Activated T-helper 9 cell treated with anti-CD3 and anti-CD28 coated beads, Interleukin-2, amount 50 U/mL, for 16 hours (primary cell): ENCODE measurements at places on chromosomes 1 and 21.

DNA sequence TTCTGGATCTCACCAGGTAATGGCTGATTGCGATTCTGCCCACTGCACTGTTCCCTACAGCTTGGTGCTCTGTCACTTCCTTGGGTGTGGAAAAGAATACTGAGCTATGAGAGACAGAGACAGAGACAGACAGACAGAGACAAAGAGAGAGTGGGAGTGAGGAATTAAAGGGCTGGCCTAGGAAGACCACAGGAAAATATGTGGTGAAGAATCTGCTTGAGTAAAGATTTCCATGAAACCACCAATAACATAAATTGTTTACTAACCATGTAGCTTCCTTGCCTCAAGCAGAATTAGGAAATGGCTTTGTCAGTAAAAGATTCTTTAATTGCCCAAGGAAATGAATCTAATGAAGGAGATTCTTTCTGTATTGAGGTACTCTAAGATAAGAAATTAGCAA lies 54.4 kb downstream of the MPZL1 start:
- no peak for DNase-seq

DNA sequence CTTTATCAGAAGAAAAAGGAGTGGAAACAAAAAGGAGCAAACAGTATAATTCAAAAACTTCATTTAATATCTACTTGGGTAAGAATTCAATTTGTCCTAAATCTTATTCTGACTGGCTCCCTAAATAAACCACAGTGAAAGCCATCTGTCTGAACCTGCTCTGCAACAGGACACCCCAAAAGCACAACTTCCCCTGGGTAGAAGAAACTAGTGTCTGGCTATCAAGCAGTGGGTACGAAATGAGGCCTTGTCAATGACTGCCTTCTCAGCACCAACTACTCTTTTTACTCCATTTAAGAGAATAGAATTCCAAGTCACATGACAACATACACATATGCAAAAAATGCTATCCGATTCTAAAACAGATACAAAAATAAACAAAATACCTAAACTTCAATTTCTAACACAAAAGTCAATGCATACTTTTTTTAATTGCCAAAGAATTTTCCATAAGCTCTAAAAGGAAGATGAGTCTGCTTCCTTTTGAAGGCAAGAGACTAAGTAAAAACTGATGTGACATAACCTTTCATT lies 206.8 kb downstream of the SLC45A1 start:
- no peak for DNase-seq

DNA sequence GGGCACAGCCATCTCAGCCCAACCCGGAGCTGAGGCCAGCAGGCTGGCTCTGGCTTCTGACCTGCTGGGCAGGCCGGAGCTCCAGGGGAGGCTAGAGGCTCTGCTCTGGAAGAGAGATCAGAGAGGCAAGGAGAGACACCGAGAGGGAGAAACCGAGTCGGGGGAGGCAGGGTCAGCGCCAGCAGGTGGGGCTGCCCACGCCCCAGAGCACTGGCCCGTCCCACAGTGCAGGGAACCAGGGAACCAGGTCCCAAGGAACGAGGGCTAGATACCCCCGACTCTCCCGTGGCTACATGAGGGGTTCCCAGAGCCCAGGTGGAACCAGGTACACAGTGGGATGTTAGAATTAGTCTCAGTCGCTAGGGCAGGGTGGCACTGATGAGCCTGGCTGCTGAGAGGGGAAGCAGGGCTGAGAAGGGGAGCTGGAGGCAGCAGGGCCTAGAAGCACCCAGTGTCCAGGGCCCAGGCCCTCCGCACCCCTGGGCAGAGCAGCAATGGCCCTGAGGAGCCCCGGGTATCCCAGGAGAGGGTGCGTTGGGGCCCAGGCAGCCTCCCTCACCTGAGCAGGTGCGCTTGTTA lies 2.1 kb downstream of the MASP2 start:
- no peak for DNase-seq

DNA sequence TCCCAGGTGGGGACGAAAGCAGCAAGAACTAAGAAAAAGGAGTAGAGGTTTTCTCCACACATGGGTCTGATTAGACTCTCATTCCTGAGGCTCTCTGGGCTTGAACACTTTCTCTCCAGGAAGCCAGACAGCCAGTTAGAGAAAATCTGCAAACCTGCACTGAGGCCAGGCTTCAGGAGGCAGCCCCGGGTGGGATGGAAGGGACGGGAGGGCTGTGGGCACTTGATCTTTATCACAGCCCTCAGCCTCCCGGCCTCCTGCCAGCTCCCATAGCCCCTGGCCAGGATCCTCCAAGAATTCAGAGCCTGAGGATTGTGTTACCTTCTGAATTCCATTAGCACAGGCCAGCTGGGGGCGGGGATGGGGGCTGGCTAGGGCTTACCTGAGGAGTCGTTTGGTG lies 40.1 kb downstream of the SERTAD4 start:
- no peak for DNase-seq

GRCh38 chr1:52413410-52413989 lies 9.1 kb downstream of the PRPF38A start:
- no peak for DNase-seq

DNA sequence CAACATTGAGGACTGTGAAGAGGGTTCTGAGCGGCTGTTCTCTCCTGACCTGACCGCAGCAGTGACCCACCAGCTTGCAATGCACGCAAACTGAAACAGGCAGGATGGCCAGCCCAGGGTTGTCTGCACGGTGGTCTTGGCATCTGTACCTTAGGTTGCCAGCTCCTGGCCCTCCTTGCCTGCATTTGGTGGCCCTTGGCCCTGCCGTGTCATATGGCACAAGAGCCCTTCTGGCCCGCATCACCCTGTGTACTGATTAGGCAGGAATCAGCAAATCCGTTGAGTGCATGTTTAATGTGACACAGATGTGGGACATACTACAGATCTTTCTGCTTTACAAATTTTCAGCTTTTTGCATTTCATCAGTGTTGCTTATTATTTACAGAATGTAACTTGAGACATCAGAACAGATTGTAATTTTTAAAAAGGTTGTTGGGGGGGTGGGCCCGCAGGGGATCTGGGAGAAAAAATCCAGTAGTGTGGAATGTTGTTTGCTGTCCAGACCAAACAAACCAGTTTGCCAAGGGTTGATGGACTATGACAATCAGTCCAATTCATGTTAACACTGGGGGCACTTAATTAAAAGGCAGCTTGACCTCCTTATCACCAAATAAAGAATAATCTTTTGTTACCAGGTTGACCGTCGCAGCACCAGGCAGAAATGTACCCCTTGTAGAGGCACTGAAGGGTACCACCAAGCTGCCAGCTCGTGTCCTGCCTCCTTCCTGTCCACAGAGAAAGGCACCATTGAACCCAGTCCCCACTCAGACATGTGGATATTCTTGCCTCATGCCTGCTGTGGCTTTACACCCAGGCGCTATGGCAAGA lies 132.6 kb downstream of the DHRS3 start:
- no peak for DNase-seq

DNA sequence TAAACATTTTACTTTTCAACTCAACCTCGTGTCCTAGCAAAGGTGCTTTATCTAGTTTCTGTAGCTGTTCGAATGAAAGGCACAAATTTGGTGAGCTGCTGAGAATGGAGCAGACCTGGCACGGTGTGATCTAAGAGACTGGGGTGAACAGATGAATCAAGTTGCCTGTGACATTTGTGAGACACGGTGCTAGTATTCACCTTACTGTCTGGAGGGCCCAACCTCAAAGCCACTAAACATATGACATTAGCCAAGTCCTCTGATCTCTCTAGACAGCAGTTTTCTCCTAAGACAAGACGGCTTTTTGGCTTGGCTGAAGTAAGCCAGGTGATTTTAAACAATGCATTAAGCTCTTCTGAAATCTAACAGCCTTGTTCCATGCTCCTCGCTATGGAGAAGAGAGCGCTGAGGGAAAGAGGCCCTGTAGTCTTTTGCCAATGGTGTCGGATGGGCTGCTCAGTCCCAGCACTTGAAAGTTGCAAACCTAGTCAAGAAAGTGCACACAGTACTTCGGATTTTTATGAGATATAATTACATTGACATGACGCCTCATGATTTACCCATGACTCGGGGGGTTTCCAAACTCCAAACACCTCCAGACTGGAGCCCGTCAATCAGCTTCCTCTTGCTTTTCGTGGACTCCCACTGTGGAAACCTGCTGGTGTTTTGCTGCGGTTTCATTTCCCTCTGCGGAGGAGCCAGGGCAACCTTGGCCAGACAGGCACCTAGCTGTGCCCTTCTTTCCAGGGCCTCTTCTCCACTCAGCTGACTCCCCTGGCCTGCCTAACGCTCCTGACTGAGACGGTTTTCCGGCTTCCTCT lies 794 bp upstream of the TOR3A start:
- peak; percentile 26 for DNase-seq

- no peak for DNase-seq
Measured at GRCh38 chr1:6378096-6378746, 15.3 kb downstream of the ACOT7 start.

GRCh38 chr1:50369830-50370229 lies 53.4 kb downstream of the DMRTA2 start:
- no peak for DNase-seq

DNA sequence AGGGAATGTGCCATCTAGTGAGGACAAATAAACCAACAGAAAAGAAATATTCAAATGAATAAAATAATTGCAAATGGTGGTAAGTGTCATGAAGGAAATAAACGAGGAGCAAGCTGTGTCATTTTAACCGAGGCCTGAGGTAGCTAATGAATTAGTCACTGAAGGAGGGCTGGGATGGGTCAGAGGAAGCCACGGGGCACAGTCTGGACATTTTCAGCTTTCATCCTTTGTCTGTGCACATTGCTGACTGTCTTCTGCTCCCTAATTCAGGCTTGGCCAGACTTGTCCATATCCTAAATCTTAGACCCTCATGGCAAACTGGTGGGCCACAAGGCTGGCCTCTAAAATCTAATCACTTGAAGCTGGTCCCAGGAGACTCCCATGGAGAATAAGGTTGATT lies 138.4 kb downstream of the RHOU start:
- DNase-seq: no peak

DNA sequence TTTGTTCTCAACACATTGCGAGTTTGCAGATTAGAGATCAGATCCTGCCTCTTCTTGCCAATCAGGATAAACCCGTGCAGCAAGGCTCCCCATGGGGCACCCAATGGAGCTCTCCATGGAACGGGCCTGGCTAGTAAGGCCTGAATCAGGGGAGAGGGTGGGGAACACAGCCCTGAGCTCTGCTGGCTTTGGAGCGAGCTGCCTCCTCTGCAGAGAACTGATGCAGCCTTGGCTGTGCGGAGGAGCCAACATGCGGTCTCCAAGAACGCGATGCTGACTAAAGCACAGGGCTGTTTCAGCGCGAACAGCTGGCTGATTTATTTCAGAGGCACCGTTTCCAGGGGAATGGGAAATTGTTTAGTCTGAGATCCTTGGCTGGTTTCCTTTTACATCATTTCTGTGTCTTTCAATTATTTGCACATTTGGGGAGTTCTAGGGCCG lies 139.7 kb downstream of the TSEN15 start:
- no peak for DNase-seq

DNA sequence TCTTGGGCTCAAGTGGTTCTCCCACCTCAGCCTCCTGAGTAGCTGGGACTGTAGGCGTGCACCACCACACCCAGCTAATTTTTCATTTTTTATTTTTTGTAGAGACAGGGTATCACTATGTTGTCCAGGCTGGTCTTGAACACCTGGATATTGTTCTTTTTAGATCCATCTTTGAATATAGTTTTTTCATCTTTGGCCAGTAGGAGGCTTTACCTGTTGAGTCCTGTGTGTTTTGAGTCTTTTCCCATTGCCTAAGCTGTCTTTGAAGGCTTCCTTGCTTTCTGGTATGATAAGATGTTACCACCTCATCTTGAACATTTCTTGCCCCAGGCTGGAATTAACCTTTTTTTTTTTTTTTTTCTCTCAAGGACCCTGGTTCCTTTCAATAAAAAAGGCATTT lies 387.8 kb upstream of the RUNX1 start:
- DNase-seq: no peak

- DNase-seq: no peak
Measured at GRCh38 chr1:101004670-101005069, 20.9 kb downstream of the DPH5 start.

DNA sequence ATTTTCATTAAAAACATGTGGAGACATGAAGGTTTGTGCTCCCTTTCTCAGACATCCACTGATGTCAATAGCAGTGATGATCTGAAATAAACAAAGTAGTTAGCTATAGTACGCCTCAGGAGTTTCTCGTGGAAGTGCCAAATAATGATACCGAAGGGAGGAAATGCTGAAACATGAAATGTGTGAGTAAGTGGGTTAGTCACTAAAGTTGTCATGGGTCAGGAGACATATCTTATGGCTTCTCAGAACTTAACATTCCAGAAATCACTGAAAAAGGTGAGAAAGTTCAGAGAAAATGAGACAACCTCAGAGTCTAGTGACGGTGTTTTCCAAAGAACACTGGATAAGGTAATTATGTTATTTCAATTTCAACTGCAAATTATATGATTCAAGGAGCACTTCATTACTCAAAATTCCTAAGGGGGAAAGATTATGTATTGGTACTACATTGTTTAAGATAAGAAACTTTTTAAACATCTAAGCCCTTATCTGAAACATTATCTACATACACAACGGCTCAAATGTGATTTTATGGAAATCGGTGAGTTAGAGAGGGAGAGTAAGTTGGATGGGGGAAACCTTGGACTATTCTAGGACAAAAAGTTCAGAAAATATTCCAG lies 20.6 kb downstream of the NIBAN1 start:
- DNase-seq: no peak

GRCh38 chr1:116972674-116973030 lies 28.9 kb upstream of the CD101 start:
- DNase-seq: no peak

GRCh38 chr1:50458507-50458906 lies 35.3 kb upstream of the DMRTA2 start:
- no peak for DNase-seq

GRCh38 chr1:224331326-224331725 lies 1.4 kb upstream of the NVL start:
- no peak for DNase-seq

DNA sequence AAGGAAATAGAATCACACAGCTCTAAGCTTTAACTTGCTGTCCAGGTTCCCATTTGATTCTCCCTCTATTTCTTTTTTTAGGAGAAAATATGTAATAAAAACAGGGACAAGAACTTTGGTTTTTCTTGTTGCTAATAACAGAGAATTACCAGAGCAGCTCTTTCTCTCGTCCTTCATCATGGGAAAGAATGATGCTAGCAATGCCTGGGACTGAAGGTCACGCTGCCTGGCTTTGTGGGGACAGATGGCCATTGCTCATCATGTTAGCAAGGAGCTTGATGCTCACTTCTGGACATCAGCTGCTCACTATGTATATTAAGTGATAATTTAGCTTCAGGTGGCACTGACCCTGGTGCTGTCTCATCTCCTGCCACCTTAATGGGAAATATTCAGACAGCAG lies 77.3 kb upstream of the AKT3 start:
- no peak for DNase-seq
